ENCODE measurements at places on chromosomes 1 and 21. TPM values are rescaled to one million over a fixed set of nuclear protein-coding genes. Genes with fewer than 3 reads are reported as not detected.

Gene IL12RB2
- 0.10 TPM for total RNA-seq

Gene FBXO28
- total RNA-seq, result 59.5 TPM

Gene TRABD2B
- 1.6 TPM for total RNA-seq

Gene S100A3
- total RNA-seq, result 5.2 TPM

Gene BTBD19
- 4.4 TPM for total RNA-seq

Gene WNT2B
- 33.5 TPM for total RNA-seq

Data from renal cortical epithelial cell (primary cell).